Glomerular endothelial cell (primary cell): ENCODE measurements at places on chromosomes 11 and 22. TPM values are rescaled to one million over a fixed set of nuclear protein-coding genes. Genes with fewer than 3 reads are reported as not detected.

The IGHMBP2 gene
- 12.9 and 17.7 TPM in 2 replicates for total RNA-seq

The TBX10 gene
- total RNA-seq: not detected in 2 replicates

The SLC1A2 gene
- total RNA-seq: not detected in 2 replicates

The TRIM29 gene
- not detected in 2 replicates for total RNA-seq

The SLC22A25 gene
- total RNA-seq: not detected in 2 replicates

The ZP1 gene
- total RNA-seq: not detected in 2 replicates

The SF3B2 gene
- total RNA-seq: 129 and 162 TPM in 2 replicates

The EHD1 gene
- total RNA-seq: 142 and 158 TPM in 2 replicates

The CD81 gene
- 463 and 733 TPM in 2 replicates for total RNA-seq

The GGTLC2 gene
- not detected in 2 replicates for total RNA-seq
